ENCODE measurements at places on chromosomes 5 and 9.

GRCh38 chr5:97752871-97753270 is 569.8 kb upstream of the RIOK2 start:
- no peak for DNase-seq

DNA sequence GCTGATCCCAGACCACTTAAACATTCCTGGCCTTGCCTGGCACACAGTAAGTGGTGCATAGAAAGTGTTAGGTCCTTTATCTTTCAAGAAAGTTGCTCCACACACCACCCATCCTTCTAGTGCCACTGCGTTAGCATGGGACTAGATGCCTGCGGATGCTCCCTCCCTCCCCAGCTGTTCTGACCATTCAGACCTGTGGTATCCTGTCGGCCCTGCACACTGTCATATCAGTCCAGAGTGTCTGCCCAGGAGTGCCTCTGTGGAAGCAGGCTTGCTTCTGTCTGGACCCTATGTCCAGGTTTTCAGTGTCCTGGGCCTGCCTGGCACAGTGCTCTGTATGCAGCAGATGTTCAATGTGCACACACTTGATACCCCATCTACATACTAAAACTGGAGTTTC is 38.3 kb upstream of the SMU1 start:
- no peak for DNase-seq

DNA sequence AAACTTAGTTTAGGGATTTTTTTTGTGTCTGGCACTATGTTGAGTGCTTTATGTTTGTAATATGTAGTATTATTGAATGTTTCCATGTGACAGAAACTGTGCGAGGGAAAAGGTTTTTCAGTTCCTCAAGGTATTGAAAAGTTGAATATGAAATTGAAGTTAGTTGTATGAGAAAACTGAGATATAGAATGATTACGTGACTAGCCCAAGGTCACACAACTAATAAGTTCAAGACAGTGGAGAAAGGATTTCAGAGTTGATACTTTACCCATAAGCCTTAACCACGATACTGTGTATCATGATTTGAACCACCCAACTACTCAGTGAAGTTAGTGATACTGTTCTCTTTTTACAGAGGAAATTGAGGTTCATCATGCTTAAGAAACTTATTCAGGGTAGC is 5.7 kb downstream of the NIPBL start:
- no peak for DNase-seq

DNA sequence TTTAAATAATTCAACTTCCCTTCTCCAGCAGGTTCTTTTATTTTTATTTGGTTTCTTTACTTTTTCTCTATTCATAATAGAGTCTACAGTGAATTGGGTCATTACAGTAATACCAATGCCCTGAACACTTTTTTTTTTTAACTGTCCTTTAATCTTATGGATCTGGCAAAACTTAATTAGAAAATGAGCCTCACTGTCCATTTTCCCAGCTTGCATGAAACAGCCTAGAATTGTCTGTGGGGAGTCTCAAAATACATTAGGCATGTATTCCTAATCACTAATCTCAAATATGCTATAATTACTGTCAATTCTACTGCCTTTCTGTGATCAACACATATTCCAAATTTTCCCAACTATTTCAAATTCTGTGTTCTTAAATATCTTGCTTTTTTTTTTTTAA is 406.8 kb downstream of the ANXA1 start:
- DNase-seq: no peak

DNA sequence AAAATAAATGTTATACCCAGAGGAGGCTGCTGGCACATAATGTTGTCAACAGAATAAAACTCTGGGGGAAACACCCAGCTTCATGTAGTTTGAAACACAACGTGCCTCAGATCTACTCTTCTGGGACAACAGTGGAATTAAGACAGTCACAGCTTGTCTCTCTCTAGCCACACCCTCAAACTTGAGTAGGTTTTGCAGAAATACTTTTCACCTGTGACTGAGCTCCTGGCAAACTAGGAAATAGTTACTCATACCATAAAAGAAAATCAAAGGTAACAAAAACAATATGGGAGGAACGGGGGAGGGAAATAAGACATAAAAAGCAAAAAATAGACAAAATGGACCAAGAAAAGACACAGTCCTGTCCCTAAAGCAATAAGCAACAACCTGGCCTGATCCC is 14.4 kb downstream of the ELAVL2 start:
- DNase-seq: no peak

DNA sequence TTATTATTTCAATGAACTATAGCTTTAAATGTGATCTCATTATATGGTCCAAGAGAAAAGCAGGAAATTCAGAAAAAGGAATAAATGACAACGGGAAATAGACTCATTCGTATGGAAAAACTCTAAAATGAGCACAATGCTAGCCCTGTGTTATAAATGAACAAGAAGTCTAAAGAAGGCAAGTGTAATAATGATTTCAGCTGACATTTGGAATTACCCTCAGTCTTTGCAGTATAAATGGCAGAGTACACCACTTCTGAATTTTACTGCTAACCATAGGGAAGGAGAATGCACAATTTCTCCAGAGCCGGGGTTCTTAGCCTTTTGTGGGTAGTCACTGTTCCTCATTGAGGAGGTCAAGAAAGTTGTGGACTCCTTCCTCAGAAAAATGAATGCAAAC is 93.1 kb downstream of the ANKRD55 start:
- no peak for DNase-seq

- DNase-seq: no peak
Measured at GRCh38 chr9:20363233-20363632, 259.1 kb downstream of the MLLT3 start.

DNA sequence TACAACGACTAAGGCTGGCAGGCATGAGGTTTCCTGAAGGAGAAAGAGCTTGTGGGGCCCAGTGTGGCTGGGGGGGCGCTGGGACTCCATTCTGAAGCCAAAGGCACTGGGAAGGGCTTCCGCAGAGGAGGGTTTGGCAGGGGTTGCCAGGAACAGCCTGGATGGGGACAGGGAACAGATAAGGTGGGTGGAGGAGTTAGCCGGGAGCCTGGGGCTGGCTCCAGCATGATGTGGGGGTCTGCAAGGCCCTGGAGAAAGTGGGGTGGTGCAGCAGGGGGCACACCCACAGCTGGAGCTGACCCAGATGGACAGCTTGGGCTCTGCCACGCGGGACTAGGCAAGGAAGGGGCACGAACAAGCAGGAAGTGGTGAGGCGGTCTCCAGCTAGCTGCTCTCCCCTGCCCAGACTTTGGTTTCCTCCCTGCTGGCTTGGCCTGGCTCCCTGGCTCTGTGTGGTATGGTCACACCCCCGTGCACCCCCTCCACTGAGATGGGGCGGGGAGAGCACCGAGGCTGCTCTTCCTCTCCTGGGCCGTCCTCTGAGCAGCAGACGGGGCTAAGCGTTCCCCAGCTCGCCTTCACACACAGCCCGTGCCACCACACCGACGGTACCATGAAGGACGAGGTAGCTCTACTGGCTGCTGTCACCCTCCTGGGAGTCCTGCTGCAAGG is at the start of gene LTC4S:
LTC4S (plus strand) TSS at position 519 of the 672 bp plus-strand sequence; CDS start at position 614, 95 bp downstream.
- DNase-seq: peak; percentile 52

- DNase-seq: no peak
Measured at GRCh38 chr5:132679717-132680380, 6.1 kb downstream of the IL4 start.

- DNase-seq: no peak
Measured at GRCh38 chr9:19965336-19965735, 176.5 kb upstream of the SLC24A2 start.

DNA sequence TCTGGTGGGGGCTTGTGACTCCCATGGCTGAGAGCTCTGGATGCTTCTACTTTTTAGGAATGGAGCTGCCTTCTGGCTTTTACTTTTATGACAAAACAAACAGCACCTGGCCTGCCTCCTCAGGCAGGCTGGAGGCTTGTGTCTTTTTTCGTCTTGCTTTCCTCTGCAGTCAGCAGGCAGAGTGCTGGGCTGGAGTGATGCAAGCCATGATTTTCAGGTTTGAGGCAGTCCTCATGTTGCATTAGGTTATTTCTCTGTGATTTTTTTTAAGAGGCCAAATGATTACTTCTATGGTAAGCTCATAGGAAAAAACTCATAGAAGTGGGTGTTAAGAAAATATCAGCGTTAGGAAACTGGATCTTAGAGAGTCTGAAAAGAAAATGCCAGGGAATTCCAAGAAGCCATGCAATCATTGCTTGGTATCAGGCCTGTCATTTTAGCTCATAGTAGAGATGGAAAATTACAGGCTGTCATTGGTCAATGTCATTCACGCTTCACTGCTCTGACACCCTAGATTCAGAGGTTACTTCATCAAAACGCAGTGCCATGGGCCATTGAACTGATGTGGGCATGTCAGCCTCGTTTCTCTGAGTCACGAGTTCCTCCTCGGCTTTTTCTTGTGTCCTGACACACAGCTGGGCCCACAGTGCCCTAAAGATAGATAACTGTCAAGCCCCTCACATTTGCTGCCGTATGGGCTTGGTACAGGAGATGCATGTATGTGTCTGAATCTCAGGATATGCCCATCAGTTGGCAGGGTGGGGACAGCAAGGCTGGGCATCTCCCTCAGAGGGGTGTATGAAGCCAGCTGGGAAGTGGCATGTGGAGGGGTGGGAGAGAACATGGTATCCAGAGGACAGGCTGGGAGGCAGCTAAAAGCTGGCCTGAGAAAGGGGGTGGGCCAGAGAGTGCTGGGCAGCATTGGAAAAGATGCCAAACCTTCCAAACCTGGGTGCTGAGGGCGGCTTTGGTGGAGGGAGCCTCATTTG is 151.8 kb downstream of the HSPA4 start:
- no peak for DNase-seq

DNA sequence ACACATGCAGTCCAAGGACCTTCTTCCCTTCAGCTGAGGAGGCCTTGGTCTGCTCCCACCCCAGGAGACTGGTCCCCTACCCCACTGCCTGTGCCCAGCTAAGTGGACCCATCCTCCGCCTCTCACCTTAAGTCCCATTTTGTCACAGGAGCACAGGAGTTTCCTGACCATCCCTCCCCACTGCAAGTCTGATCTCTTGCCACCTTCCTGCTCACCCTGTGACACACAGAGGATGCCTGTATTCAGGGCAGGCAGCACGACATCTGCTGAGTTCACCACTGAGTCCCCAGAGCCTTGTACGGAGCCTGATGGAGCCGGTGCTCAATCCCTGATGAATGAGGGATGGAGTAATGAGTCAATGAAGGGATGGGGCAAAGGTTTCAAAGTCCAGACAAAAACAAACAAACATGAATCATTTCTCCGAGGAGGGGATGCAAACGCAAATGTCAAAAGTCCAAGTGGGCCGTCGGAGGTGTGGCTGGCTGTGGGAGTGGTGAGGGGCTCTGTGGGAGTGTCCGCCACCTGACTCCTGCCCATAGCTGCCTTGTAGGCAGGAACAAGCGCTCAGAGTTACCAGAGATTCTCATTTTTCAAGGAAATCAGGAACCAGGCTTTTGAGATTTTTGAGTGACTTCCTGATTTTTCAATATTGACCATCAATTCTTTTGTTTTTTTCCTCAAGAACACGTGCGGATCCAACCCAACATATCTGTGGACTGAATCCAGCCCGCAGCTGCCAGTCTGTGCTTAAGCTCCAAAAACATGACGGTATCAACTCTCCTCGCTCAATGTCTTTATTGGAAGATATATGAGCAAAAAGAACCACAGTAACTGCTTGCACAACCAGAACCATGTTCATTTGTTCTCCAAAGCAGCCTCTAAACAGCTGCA is 4.4 kb downstream of the RAPGEF1 start:
- DNase-seq: no peak

- no peak for DNase-seq
Measured at GRCh38 chr5:139410121-139410992, 6.5 kb upstream of the SPATA24 start.

- no peak for DNase-seq
Measured at GRCh38 chr5:80805038-80805437, 150.3 kb upstream of the DHFR start.

DNA sequence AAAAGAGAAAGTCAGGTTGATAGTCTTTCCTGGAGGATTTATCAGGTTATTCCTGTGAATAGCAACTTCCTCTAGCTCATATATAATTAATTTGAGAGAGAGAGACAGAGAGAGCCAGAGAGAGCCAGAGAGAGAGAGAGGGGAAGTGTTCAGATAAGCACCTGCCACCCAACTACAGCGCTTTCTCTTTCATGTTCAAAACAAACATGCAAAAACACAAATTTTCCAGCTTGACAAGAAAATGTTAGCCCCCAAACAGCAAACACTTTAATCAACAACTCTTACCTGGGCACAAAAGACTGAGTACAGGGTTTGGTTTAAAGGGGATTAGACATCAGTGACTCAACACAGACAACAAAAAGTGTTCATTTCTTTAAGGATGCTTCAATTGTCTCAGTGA is 61.7 kb upstream of the PLPP6 start:
- DNase-seq: no peak

DNA sequence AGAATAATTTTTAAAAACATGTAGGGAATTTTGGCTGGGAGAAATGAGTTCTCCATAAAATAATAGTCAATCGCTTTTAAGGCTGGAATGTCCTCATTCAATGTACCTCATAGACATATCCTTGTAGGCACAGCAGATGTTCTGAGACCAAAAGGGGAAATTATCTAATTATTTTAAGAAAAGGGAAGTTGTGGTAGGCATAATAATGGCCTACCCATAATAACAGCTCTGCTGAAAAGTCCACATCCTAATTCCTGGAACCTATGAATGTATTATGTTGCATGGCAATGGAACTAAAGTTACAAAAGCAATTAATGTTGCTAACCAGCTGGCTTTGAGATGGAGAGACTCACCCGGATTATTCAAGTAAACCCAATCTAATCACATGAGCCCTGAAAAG is 216.1 kb downstream of the TRIM36 start:
- DNase-seq: no peak

DNA sequence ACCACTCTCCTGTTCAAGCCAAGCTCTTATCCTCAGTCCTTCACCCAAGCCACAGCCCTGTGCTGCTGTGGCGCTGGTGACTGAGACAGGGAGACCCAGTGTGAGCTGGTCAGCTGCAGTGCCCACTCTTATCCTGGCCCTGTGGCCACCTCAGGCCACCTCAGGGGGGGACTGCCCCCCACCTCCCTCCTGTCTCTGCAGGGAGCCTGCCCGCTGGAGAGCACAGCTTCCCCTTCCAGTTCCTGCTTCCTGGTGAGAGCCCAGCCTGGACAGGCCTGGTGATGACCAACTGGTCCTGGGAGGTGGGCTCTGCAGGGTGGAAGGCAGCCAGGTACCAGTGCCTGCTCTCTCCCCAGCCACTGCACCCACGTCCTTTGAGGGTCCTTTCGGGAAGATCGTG is 5.5 kb upstream of the EHMT1 start:
- DNase-seq: no peak

GRCh38 chr5:72076621-72077300 is 30.5 kb upstream of the MAP1B start:
- no peak for DNase-seq

DNA sequence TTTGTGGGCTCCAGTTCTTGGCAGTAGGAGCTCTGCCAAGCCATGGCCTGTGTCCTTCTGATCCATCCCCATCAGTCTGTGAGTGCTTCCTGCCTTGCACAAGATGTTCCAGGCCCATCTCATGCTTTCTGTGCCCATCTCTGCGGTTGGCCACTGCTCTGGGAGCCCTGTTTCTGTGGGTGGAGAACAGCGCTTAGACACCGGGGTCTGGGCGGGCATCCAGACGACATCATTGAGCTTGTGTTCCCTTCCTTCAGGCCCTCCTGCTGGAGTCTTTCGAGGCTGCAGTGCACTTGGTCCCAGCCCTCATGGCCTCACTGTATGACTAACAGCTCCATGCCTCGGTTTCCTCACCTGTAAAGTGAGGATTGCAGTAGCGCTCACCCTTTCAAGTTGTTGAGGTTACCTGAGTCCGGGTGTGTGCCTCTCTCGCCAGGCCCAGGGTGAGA is 14.9 kb upstream of the CARD19 start:
- DNase-seq: no peak
